ENCODE measurements at places on chromosomes 2 and 18. TPM values are rescaled to one million over a fixed set of nuclear protein-coding genes. Genes with fewer than 3 reads are reported as not detected.

The RAX gene
- total RNA-seq, result not detected

GRCh38 chr18:48263914-48264902 is 145.0 kb downstream of the ZBTB7C start:
- peak; percentile 53 for DNase-seq

GRCh38 chr2:241254904-241255351 is 60.5 kb downstream of the HDLBP start:
- no peak for DNase-seq

GRCh38 chr2:141728142-141728541 is 402.7 kb downstream of the LRP1B start:
- no peak for DNase-seq

The ALPG gene
- not detected for total RNA-seq

The FOSL2 gene
- 75.2 TPM for total RNA-seq

DNA sequence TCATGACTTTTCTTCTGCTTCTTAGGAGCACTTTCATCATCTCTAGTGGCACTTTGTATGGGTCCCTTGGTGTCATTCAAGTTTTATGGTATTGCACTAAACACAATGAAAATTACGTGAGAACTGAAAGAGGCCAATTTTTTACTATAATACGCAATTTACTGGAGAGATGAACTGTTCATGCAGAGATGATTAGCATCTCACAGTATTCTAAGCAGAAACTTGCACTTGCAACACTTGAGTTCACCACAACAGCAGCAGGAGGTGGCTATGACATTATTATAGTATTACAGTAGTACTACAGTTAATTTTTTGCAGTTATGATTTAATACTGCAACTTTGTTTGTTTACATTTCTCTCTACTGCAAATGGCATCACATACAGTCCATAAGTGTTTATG is 793.1 kb upstream of the CRIM1 start:
- DNase-seq, result no peak

The CABLES1 gene
- 9.0 TPM for total RNA-seq

- peak; percentile 95 for DNase-seq
Measured at GRCh38 chr2:20514596-20515269, 67.9 kb downstream of the RHOB start.

The CYS1 gene
- total RNA-seq, result 0.79 TPM

- peak; percentile 63 for DNase-seq
Measured at GRCh38 chr2:214575030-214575429, 164.2 kb downstream of the VWC2L start.

GRCh38 chr2:25784404-25784803 is 93.9 kb downstream of the ASXL2 start:
- DNase-seq, result no peak

DNA sequence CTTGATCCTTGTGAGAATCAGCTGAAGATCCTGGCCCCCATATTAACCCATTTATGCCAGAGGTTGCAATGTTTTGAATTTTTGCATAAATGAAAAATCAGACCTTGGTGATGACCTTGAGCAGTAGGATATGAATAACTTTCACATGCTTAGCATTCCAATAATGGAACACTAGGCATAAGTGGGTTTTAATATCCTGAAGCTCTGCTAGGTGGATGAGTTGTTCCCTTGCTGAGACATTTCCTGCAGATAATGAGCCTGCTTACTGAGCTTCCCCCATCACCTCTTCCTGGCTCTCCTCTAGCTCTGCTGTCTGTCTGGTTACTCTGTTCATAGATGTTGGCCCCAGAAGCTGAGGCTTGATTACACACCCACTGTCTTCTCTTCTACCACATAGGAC is 25.5 kb upstream of the SEC11C start:
- DNase-seq, result no peak

GRCh38 chr18:48308755-48309575 is 100.2 kb downstream of the ZBTB7C start:
- DNase-seq, result no peak

DNA sequence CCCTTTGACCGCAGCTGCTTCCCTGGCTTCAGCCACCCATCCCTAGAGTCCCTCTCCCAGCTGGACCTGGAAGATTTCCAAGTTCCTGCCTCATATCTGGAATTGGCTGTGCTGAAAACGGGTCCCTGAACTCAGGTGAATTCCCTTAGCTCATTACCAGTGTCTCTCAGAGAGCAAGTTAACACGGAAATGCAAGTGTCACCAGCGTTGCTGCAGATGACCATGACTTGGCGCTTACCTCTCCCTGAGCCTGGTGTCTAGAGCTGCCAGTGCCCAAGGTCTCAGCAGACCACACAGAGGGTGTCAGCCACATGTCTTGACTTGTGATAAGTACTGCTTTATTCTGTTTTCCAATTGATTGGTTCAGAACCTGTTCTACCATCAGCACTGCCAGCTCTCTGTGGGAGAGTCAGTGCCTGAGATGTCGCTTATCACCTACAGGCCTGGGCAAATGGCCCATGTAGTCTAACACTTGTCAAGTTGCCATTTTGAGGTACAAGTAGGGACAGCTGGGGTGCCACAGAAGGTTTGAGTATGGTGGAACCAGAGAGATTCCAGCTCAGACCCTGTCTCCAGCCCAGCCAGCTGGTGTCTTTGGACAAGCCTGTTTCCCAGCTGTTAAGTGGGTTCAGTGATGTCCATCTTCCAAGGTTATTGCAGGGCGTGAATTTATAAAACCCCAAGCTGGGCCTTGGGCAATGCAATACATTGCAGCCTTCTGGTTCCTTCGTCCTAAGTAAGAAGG is 48.7 kb downstream of the LYPD1 start:
- no peak for DNase-seq

DNA sequence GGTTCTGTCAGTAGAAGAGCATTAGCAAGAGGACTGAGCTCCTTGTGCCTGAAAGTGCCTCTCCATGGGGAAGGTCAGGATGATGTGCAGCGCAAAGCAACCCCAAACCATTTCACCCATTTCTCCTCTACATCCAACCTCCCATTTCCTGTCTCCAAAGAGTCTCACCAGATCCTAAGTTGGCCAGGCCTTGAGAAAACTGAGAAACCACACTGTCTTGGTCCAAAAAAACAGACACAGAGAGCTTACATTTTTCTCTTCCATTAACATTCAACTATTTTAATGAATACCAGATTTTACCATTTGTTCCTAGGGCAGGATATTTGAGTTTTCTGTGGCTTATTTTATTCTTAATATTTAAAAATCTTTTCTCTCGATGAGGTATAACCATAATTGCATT is 195.0 kb downstream of the EPHA4 start:
- DNase-seq, result no peak

GRCh38 chr2:9803023-9803805 is 40.1 kb upstream of the TAF1B start:
- peak; percentile 30 for DNase-seq

DNA sequence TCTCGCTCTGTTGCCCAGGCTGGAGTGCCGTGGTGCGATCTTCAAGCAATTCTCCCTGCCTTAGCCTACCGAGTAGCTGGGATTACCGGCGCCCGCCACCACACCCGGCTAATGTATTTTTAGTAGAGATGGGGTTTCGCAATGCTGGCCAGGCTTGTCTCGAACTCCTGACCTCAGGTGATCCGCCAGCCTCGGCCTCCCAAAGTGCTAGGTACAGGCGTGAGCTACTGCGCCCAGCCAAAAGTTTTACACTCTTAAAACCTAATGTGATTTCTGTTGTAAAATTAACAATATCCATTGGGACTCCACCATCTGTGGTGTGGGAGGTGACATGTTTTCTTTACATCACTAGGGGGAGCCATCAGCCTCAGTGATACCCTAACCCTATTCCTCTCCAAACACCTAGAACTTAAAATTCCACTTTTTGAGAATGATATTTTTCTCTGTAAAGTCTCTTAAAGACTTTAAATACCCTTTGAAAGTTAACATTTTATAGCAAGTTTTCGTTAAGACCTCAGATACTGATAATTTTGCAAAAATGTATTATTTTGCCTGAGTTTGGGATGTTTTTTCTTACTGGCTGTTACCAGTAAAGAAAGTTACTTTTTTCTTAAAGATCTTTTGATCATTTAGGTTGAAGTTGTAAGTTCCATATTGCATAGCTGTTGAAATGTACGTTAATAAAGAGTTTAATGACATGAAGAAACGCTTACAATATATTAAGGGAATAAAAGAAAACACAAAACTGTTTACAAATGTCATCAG is 11.6 kb upstream of the EIF2AK2 start:
- peak; percentile 49 for DNase-seq

- no peak for DNase-seq
Measured at GRCh38 chr2:84238907-84239306, 220.2 kb downstream of the SUCLG1 start.

- no peak for DNase-seq
Measured at GRCh38 chr2:203982276-203982675, 45.7 kb downstream of the ICOS start.

The GKN2 gene
- total RNA-seq, result not detected

DNA sequence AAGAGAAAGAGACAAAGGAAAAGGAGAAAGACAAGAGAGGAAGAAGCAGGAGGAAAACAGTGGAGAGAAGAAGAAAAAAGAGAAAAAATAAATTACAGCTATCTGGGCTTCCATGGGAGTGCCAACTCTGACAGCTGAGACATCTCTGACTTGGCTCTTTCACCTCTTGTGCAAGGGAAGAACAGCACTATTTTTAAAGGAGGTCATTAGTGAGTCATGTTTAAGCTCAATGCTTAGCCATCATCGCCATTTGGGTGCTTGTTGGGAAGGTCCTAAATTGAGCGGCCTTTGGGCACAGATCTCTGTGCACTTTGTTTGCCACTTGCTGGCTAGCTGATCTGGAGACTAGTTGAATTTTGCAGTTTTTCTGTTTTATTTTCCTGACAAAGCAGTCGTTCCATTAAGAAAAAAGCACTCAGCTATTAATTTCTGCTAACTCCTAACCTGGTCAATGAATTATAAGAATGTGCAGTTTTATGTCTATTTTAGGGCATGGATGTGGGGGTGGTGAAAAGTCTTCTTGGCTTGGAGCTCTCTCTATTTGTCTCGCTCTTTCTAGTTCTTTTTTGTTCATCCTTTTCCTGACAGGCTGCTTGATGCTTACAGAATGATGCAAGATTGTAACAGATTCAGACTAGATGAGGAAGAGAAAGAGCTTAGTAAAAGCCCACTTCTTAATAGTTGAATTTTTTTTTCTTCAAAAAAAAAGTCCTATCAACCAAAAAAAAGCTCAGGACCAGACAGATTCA is 231.5 kb downstream of the SLC8A1 start:
- peak; percentile 49 for DNase-seq

The SP3 gene
- total RNA-seq, result 98.8 TPM

DNA sequence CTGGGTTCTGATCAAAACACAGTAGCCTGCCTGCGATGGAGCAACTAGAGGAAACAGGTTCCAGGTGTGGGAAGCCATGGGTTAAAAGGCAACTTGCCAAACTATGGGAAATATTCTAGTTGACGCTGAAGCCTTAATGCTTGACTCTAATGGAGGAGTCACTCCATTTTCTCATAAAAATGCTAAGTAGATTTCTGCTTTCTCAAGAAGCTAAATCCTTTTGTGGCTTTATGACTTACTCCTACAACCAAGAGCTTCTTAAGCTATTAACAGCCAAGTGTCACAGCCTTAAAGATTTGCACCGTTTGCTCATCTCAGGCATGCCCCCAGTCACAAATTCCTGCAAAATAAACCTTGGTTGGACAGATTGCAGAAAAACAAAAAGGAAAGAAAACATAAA is 25.2 kb downstream of the ANKRD44 start:
- DNase-seq, result no peak

The AAK1 gene
- total RNA-seq, result 32.6 TPM

- peak; percentile 92 for DNase-seq
Measured at GRCh38 chr2:127615511-127616166, 30.3 kb upstream of the GPR17 start.

DNA sequence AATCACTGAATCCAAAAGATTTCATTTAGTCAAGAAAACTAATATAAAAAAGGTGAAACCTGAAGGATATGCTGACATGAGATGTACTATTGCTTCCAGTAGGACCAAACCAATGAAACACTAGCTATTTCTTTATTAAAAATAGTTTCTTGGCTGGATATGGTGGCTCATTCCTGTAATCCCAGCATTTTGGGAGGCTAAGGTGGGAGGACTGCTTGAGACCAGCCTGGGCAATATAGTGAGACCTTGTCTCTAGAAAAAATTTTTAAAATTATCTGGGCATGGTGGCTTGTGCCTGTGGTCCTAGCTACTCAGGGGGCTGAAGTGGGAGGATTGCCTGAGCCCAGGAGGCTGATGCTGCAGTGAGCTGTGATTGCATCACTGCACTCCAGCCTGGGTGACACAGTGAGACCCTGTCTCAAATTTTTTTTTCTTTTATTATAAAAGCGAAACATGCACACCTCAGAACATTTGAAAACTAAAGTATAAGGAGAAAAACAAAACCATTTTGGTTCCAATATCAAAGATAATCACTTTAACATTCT is 266.2 kb downstream of the TGIF1 start:
- DNase-seq, result no peak

DNA sequence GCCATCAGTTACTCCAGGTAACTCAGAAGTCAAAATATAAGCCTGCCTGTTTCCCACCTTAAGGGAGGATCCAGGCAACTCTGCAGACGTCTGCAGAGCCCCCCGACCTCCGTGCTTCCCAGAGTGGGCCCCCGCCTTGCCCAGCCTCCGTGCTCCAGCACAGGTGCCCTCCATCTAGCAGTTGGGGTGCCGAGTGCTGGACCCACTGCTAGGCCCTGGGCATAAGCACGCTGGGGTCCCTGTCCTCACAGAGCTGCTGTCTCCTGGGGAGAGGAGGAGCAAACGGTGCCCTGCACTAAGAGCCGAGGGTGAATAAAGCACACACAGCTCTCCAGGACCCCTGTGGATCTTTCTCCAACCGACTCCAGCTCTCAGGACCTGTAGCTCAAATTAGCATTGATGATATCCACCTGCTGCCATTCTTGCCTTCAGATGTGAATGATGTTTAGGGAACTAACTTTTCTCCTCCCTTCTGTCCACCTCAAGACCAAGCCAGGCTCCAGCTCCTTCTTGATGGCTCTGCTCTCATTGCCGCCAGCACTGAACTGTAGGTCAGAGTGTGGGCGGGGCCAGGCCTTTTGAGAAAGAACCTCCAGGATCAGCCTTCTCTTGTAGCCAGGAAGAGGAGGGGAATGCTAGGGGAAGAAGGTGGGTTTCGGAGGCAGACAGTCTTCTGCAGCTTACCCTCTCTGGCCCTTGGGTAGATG is 121.2 kb downstream of the SMAD7 start:
- DNase-seq, result no peak

DNA sequence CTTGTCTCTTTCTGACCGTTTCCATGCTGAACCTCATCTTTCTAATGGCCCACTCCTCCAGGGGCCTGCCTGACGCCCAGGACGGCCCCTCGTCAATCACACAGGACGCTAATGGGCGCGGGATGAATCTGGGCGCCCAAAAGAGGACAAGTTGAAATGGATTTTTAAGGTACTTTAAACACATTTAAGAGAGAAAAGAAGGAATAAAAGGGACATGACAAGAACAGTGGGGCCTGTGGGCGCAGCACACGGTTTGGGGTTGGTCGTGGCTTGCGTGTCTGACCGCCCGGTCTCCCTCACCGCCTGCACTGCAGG is 607 bp upstream of the UBE2F start:
- no peak for DNase-seq

- peak; percentile 87 for DNase-seq
Measured at GRCh38 chr2:55408098-55408882, 11.4 kb downstream of the CCDC88A start.

- DNase-seq, result peak; percentile 76
Measured at GRCh38 chr2:235106874-235107639, 155.2 kb downstream of the SH3BP4 start.

Data from M059J (cell line).